GM19239 (cell line): ENCODE measurements at places on chromosomes 13 and 19.

DNA sequence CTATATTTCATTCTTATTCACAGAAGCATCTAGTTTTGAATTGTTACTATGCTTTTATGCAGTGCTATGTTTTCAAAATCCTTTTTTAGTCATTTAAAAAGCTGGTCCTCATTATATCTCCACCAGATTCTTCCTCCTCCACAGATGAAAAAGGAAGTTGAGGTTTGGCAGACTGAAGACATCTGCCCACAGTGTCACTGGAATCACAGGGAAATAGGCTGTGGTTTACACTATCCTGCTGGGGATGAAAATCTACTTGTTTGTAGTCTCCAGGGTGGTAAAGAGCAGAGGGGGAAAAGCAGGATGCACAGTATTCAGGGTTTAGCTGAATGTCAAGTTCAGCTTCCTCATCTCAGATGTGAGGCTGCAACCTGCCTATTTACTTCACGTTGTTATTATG is 351.2 kb downstream of the DNAJC15 start:
- DNase-seq: no peak

GRCh38 chr13:99464441-99464949 is 36.8 kb upstream of the TM9SF2 start:
- DNase-seq: no peak

DNA sequence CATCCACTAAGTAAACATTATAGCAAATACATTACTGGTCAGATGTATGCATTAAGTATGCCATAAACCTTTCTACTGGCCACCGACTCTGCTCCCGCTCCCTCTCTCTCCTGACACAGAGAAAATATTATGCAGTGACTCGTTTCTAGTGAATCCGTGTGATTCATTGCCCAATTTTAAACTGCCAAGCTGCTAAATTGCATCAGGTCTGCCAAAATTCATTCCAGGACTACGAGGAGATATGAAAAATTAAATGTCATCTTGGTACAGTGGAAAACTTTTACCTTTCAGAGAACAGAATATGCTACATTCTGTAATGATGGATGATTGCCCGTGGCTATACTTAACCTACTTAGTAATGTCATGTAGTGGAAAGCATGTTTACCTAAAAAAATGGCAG is 368.8 kb upstream of the TSHZ3 start:
- no peak for DNase-seq

DNA sequence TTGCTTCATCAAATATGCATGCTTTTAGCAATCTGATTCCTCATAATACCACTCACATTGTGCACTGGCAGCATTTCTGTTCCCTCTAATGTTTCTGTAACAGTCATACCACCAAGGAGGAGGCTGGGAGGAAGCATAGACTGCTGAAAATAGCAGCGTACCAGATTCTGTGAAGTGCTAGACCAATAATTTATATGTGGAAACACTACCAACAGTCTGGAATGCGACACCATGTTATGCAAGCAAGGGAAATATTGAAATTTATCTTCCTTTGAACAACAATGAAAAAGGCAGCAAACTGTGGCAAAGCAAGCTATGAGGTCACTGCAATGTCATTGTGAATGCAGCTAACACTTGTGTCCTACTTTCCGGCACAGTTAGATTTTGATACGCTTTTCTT is 1388.0 kb downstream of the EFNB2 start:
- DNase-seq: no peak

DNA sequence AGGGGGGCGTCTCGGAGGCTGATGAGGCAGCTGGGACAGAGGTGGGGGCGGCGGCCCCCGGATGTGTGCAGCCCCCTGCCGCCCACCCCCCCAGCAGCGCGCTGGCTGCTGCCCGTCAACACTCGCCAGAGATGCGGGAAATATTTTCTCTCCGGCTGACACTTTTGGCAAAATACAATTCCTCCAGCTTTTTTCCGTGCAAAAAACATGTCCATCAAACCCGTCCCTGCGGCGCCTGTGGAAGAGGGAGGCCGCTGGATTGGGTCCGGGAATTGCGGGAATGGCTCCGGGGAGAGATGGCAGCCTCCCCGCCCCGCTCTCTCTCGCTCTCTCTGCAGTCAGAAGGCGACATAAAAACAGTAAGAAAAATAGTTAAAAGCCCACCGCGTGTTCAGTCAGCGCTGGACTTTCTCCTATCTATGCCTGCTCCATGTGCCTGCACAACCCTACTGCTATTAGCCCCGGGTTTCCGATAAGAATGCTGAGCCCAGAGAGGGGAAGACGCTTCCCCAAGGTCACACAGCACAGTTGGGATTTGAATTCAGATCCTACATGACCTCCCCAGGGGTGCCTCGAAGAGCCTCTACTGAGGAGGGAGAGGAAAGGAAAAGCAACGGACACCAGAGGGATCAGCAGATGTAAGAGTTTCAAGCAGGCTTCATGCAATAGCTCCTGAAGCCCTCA is 23.2 kb downstream of the ZNRF4 start:
- DNase-seq: no peak

GRCh38 chr19:49718991-49719390 is 28.1 kb downstream of the CPT1C start:
- DNase-seq: no peak

GRCh38 chr13:112056284-112056727 is 10.6 kb upstream of the SOX1 start:
- DNase-seq: no peak

- DNase-seq: no peak
Measured at GRCh38 chr13:65336087-65336749, 1893.9 kb downstream of the PCDH9 start.

- no peak for DNase-seq
Measured at GRCh38 chr19:35641515-35642151, at the start of gene ETV2. ETV2 (plus strand) TSS chr19:35641745; CDS start chr19:35642461, 716 bp downstream.

DNA sequence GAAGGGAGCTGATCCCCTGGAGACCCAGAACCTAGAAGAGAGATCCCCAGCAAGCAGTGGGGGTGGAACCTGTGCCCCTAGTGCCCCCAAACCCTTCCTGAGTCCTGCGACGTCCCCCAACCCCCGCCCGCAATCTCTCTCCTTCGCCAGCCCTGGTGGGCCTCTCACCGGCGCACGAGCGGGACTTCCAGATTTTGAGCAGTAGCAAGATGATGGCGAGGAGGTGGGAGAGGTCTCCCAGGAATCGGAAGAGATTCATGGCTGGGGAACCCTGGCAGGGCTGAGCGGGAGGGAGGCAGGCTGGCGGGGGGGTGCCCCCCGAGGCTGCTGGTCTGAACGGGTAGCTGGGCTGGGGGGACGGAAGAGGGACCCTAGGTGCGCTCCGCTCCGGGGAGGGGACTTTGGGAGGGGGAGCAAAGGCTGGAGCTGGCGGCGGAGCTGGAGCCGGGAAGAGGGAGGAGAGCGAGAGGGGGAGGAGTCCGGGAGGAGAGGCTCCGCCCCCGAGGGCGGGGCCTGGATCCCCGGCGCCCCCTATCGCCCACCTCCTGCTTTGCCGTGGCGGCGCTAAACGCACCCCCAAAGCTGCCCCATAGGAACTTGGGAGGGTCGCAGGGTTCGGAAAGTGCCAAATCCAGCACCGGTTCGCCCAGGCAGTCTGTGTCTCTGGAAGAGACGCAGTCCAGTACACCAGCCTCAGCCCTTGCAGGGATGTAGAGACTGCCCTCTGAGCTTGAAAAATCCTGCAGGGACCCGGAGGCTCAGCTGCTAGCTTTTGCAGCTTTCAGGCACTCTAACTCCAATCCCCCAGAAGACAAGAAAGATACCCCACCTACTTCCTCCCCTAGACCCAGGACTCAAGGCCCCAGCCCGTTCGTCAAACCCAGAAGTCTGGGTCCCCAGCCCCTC is at the start of gene KDELR1:
Gene KDELR1 (minus strand): TSS at position 452 of the 906 bp plus-strand sequence. CDS start 193 bp downstream, at position 259.
- DNase-seq: peak; percentile 85

DNA sequence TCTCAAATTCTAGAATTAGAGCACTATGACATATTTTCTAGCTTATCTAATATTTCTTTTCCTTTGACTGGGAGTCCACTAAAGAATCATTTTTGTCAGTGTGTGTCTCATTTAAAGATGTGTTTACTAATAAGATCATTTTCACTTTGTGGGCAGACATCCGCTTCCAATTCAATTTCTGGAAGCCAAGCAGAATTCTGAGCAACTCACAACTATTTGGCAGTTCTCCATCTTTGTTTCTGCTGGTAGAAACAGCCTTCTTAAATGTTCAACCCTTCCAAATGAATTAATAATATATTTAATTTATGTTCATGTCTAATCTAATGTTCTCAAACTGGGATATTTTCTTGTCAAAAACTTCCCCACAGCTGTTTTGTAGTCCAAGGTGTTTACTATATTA is 411.8 kb downstream of the KCTD12 start:
- no peak for DNase-seq

DNA sequence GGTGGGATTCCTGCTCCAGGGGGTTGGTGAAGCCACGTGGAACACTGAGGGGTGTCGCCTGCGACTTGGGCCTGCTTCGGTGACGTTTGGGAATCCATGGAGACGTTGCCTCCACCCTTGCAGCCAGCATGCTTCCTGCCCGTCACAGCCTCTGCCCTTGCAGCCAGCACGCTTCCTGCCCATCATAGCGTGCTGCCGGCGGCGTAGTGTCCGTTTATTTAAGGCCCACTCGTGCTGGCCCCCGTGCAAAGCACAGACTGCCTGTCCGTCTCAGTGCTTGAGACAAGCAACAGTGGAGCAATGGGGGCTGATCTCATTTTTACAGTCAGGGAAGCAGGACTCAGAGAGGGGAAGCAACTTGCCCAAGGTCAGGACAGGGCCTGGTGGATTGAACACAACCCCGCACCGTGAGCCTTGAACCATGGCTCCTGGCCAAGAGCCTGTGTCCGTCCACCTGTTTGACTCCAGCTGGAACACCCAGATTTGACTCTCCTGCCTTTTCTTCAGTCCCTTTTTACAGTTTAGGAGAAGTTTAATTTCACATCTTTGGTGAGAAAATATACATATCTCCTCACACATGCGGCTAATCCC is 149.6 kb downstream of the TEX29 start:
- no peak for DNase-seq

DNA sequence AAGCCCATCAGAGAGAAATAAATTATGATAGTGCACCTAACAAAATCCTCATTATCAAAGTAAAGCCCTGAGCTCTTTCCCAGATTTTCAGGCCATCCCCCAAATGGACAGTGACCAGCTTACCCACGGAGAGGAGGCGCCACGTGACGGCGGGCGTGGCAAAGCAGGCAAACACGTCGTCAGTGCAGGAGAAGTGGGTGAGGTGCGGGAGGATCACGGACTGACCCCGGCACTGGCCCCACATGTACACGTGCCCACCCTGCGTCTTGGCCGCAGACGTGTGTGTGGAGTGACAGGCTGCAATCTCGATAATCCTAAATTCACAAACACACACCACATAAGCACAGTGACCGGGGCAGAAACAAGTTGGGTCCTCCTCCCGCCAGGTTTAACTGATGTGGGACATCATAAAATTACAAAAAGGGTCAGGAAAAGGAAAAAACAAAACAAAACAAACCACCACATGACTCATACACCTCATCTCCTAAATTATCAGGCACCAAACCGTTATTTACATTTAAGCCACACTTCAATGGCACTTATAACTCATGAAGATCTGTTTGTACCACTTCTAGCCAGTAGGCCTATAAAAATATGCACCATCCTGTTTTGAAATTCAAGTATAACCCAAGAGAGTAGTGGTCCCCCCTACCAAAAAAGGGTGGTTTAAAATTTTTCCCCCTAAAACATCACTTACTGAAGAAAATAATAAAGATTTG is 30.1 kb downstream of the RCBTB2 start:
- no peak for DNase-seq

DNA sequence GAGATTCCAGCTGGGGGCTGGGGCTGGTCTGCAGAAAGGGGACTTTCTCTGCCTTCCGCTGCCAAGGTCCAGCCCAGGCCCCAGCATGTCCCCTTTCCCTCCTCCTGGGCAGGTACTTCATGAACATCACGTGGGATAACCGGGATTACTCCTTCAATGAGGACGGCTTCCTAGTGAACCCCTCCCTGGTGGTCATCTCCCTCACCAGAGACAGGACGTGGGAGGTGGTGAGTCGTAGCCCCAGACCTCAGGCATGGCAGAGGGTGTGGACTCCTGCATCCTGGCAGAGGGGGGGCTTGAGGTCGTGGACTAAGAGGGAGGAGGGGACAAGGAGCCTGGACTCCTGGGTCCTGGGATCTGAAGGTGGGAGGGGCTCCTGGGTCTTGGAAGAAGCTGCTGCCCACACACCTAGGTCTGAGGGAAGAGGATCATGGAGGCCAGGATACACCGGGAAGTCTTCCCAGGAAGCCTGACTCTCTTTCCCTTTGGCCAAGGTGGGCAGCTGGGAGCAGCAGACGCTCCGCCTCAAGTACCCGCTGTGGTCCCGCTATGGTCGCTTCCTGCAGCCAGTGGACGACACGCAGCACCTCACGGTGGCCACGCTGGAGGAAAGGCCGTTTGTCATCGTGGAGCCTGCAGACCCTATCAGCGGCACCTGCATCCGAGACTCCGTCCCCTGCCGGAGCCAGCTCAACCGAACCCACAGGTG is 20.6 kb downstream of the GRIN2D start:
- DNase-seq: no peak

DNA sequence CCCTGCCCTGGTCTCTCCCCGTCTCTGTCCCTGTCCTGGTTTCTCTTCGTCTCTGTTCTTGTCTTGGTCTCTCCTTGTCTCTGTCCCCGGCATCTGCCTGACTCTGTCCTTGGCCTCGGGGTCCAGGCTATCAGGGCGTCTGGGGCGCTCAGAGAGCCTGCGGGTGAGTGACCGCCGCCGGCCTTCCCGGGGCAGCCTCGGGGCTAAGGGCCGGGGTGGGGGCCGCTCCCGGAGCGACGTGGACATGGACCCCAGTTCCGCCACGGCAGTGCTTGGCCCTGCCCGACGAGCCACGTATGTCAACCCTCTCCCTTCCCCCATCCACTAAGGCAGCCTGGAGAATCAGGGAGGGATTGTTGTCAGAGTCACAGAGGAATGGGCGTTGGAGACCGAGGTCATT is 14.8 kb downstream of the ARHGEF1 start:
- DNase-seq: no peak

DNA sequence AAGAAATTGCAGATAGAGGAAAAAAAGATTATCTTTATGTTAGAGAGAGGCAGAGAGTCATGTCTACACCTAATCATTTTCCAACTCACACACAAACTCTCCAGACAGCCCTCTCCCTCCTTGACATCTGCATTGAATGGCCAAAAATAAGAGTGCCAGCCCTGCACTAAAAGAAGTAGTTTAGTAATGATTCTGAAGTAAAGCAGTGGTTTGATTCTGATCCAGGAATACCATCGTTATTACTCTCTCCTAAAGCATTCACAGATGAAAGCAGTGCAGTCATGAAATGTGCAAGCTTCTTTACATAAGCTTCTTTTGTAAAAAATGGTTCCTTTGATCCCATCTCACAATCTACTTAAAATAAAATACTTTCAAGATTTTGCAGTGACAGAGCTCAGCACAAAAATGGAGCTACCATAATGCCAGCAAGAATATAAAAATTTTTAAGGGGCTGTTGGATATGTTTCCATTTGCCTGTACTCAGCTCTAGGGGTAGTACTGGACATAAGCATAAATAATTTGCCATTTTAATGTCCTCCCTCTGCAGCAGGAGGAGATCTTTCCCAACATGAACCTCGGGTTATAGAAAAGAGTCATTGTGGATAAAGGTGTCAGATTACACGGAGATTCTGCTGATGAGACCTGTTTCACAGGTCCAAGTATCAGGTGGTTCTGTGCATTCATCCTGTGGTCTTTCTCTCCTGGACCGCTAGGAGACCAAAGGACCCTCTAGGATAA is 406.3 kb downstream of the DCT start:
- DNase-seq: no peak
